Upper lobe of right lung (tissue), 1 donor: ENCODE measurements at places on chromosomes 13 and 19. TPM values are rescaled to one million over a fixed set of nuclear protein-coding genes. Genes with fewer than 3 reads are reported as not detected.

- H3K4me3 ChIP-seq: no peak overlapping the region
- no peaks in the 10 kb centered on the region for H3K36me3 ChIP-seq
- no peaks in the 10 kb centered on the region for H3K27me3 ChIP-seq
- no peak overlapping the region for H3K27ac ChIP-seq
- DNase-seq: no peak
These were observed 543.3 kb downstream of the FGF9 start for GRCh38 chr13:22214184-22214583.

GRCh38 chr13:60043262-60043661 is 120.5 kb downstream of the DIAPH3 start:
- H3K27ac ChIP-seq: no peak overlapping the region
- H3K36me3 ChIP-seq: no peaks in the 10 kb centered on the region
- H3K4me3 ChIP-seq: no peak overlapping the region
- H3K4me1 ChIP-seq: no peaks in the 10 kb centered on the region
- DNase-seq: no peak

DNA sequence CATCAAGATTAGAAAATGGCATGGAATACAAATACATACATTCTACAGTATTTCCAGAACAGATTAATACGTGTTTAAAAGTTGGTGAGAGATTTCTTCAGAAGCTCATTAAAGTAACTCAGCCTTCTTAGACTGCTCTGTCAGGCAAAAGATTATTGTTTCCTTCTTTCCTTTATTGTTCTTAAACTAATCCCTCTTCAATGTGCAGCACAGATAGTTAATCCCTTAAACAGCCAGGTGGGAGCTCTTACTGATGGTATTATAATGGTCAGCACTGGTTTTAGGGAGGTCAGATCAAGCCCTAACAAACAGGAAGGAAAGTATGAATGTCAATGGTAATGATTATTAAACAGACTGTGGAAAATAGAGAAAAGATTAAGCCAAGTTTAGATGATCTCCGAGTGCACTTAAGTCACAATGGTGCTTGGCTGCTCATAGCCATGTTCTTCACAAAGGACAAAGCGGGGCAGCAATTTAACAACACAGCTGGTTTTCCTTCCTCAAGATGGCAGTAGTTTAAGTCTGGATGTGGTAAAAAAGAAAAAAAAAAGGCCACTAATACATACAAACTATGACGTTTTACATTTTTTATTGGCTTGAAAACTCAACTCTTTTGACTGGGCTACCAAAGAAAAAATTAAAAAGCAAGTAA is 992.6 kb downstream of the PCDH9 start:
- H3K36me3 ChIP-seq: no peaks in the 10 kb centered on the region
- H3K27ac ChIP-seq: no peak overlapping the region
- H3K27me3 ChIP-seq: no peaks in the 10 kb centered on the region

DNA sequence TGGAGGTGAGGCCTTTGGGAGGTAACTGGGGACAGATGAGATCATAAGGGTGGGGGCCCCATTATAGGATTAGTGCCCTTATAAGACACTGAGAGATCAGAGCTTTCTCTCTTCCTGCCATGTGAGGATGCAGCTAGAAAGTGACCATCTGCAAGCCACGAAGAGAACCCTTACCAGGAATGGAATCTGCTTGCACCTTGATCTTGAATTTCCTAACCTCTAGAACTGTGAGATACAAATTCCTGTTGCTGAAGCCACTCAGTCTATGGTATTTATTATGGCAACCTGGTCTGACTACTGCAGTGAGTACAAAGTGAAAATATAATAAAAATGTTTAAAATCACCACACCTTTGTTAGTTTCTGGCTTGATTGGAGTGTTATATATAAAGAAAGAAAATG is 388.0 kb downstream of the LMO7 start:
- no peaks in the 10 kb centered on the region for H3K4me1 ChIP-seq
- no peaks in the 10 kb centered on the region for H3K27me3 ChIP-seq
- no peak overlapping the region for H3K27ac ChIP-seq
- DNase-seq: no peak

GRCh38 chr13:46656786-46657185 is 103.8 kb downstream of the LRCH1 start:
- no peak for DNase-seq
- no peak overlapping the region for H3K27ac ChIP-seq
- no peaks in the 10 kb centered on the region for H3K27me3 ChIP-seq
- peaks cover 4% of the 10 kb centered on the region for H3K36me3 ChIP-seq

Gene POU2F2
- 6.1 TPM for total RNA-seq

Gene CBARP
- 1.0 TPM for total RNA-seq

Gene ZNF234
- 10.4 TPM for total RNA-seq

Gene TMEM145
- total RNA-seq: 0.35 TPM

Gene SCN1B
- 8.7 TPM for total RNA-seq

Gene GPC6
- 8.4 TPM for total RNA-seq
